Thymus (tissue), 14 donors: ENCODE measurements at places on chromosomes 5 and 9. TPM values are rescaled to one million over a fixed set of nuclear protein-coding genes. Genes with fewer than 3 reads are reported as not detected.

DNA sequence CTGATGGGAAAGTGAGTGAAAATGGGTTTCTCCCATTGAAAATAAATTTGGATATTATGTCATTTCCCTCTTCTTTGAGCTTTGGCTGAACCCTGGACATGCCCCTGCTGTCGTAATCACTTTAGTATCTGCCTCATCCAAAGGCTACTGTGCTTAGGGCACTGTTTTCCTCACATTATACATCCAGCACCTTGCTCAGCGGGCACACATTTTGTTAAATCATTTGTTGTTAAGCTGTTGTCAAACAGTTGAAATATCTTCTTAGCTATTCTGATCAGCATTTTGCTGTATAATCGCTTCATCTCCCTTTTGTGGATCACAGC lies 352.7 kb upstream of the CD180 start:
- DNase-seq, result no peak

DNA sequence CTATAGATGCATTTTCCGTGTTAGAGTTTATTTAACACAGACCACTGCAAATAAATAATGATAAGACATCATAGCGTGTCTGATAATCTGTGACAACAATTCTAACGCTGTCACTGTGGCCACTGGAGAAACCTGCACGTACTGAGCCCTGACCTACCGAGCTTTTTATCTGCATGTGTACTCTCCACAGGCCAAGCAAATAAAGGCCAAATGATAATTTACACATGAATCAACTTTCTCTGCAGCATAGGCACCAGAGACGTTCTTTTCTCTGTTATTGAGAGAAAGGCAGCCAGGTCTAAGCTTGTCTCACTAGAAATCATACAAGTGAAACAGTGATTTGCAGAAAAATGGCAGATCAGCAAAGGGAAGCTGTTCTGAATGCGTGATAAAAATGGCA lies 75.8 kb downstream of the POU5F2 start:
- DNase-seq, result no peak

- no peak for DNase-seq
These were observed 30.1 kb upstream of the LPAR1 start for GRCh38 chr9:111068383-111068730.

GRCh38 chr5:116563736-116564308 lies 10.8 kb downstream of the SEMA6A start:
- no peak for DNase-seq

DNA sequence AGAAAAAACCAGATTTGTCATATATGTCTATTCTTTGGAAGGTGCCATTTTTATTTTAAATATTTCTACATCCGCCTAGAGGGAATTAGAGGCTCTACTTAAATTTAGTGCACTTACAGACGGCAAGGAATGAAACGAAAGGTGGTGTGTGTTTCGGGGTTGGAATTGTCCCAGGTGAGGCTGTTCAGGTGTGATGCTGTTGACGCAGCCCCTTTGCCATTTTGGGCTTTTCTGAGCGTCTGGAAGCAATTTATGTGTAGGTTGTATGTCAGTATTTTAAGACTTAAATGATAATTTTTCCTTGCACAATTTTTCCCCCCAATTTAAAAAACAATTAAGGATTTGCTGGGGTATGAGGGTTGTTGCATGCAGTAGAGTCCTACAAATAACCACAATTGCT lies 2.0 kb downstream of the TENT4A start:
- DNase-seq, result no peak

GRCh38 chr5:145629047-145629446 lies 206.1 kb downstream of the PRELID2 start:
- DNase-seq, result no peak

DNA sequence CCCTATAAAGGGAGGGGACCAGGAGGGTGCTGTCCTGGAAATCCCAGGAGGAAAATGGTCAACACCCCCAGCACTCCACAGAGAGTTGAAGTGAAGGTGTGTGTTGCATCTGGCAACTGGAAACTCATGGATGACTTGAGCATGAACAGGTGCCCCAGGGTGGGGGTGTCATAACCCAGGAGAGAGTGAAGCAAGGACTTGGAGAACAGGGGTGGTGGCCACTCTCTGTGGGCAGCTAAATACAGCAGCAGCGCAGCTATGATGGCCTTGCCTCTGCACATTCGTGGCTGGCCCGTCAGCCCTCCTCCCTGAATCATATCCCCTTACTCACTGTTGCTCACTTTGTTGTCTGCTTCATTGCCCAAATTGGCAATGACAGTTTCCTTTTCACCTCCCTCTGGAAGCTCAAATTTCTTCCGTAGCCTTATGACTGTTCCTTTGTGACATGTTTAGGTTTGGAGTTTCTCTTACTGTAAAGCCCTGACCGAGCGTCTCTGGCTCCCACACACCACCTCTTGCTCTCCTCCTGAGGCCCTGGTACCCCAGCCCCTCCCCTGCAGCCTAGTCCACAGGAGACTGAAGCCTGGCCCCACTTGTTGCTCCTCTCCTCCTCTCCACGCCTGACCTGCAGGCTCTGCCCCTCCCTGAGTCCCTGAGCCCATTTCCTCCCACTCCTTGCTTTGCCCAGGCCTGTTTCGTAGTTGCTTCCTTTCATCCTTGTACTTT lies 185.8 kb downstream of the CD180 start:
- DNase-seq, result no peak

- no peak for DNase-seq
These were observed 23.4 kb downstream of the ARSB start for GRCh38 chr5:78961743-78962142.

DNA sequence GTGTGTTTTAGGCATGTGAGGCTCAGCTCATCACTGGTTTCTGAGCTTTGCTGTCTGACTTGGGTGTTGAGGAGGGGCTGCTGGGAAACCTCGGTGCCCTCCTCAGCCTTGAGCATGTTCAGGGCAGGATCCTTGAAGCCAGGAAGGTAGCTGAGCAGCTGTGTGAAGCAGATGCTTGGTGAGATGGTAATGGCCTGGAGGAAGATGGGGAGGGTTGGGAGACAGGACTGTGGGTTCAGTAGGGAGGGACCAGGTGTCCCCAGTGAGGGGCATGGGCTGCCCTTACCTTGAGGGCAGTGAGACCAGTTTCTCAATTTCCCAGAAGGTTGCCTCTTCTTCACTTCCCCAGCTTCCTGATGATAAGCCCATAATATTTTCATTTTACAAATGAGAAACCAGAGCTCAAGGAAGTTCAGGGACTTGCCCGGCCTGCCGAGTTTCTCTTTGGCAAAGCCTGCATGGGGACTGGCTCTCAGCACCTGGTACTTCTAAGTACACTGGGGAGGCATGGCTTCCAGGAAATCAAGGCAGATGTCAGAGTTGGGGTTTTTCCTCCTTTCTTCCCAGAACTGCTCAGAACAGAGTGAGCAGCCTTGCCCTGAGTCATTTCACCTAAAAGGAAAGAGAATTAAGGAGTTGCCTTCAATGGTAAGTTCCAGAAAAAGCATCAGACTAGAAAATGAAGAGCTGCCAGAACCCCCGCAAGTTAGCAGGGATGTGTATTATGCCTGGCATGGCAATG lies 225.7 kb downstream of the MAST4 start:
- no peak for DNase-seq

DNA sequence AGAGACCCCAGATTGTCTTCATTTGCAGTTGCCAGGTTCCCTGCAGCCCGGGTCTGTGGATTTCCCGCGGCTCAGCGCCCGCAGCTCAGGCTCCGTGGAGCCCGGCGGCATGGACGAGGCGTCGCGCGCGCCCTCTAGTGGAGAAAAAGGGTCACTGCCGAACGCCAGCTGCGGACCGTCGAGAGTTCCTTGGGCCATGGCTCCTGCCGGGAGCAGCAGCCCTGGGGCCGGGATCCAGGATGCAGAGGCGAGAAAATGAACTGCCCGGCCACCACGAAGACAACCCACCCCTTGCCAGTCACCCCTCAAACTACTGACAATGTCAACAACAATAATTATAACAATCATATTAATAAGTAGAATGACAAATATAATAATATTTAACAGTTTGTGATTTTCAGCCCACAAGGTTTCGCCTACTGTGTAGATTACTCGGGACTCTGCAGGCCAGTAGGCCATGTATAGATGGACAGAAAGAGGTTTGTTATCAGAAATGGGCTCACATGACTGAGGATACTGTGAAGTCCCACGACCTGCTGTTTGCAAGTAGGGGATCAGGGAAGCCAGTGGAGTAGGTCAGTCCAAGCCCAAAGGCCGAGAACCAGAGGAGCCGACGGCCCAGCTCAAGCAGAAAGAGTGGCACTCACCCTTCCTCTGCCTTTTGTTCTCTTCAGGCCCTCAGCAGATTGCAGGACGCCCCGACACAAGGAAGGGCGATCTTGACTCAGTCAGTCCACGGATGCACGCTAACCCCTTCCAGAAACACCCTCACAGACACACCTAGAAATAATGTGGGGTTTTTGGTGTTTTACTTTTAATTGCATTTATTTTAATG lies 43.1 kb downstream of the BOD1 start:
- no peak for DNase-seq

DNA sequence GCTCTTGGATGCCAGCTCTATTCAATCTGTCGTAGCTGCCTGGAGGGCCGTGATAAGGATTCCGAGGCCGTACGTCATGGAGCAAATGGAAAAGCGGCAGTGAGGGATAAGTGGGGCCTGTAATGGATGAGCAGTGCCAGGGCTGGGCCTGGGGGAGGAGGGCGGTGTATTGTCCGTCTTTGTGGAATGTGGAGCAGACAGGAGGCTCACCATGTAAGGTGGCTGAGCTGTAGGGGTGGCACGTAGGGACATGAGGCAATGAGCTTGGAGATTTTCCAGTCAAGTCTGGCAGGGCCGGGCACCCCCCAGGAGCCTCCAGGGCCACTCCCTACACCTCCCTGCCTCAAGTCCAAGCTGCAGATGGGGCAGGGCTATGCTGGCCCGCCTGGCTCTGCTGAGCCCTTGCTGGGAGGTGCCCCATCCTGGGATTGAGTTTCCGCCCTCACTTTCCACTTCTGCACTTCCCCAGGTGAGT lies 29.2 kb downstream of the NCS1 start:
- DNase-seq, result no peak

DNA sequence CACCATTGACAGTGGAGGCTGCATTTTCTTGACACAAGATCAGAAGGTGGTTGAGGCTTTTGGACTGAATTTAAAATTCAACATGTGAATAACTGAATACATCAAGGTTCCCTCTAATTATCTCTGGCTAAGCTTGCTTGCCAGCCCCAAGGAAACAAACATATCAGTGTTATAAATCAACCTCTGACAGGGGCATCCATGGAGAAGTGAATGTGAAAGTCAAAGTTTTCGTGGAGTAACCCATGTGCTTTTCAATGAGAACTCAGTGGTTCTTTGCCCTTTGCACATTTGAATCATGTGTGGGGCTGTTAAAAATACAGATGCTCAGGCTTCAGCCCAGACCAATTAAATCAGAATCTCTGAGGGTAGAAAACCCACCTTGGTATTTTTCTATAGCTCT lies 128.9 kb downstream of the LRRC70 start:
- no peak for DNase-seq

- no peak for DNase-seq
These were observed 96.9 kb downstream of the ATG10 start for GRCh38 chr5:82068723-82069122.

DNA sequence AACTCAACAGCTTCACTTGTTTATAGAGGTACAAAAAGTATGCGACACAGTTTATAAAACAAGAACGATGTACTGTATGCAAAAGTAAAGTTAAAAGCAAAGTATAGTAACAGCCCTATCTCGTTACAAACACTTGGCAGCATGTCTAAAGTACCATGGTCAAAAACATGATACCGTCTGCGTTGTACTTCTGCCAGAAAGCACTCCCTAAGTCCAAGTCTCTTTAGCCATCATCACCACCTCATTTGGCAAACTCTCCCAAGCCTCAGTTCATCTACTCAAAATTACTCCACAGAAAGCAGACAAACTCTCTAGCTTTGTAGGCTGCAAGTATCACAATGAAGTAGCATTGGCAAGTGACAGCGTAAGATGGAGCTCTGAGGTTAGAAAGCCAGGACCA lies 73.4 kb downstream of the NFIB start:
- DNase-seq, result no peak

DNA sequence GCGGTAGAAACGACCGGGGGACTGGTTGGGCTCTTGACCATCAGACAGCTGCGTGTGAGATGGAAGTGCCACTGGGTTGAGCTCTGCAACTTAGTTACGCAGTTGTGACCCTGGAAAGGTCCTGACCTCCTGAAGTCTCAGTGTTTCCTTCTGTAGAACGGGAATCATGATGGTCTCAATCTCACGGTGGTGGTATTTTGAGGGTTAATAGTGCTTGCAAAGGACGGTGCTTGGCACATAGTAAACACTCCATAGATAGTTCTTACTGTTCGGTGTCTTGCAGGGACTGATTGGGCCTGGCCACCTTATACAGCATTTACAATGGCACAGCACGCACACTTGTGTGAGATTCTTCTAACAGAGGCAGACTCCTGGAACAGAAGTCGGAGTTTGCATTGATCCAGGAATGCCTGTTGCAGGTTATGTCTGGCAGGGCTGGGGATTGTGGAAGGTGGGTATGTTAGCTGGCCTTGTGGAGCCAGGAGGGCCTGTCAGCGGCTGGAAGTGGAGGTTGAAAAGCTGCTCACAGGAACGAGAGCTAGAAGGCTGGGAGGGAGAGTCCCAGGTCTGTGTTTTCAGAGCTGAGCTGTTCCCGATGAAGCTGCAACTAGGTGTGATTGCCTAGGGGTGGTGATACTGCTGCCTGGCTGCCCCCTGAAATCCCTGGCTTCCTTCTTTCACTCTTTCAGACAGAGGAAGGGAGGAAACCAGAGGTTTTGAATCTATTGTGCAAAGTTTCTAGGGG lies 962 bp upstream of the TXN start:
- DNase-seq, result peak; percentile 9

DNA sequence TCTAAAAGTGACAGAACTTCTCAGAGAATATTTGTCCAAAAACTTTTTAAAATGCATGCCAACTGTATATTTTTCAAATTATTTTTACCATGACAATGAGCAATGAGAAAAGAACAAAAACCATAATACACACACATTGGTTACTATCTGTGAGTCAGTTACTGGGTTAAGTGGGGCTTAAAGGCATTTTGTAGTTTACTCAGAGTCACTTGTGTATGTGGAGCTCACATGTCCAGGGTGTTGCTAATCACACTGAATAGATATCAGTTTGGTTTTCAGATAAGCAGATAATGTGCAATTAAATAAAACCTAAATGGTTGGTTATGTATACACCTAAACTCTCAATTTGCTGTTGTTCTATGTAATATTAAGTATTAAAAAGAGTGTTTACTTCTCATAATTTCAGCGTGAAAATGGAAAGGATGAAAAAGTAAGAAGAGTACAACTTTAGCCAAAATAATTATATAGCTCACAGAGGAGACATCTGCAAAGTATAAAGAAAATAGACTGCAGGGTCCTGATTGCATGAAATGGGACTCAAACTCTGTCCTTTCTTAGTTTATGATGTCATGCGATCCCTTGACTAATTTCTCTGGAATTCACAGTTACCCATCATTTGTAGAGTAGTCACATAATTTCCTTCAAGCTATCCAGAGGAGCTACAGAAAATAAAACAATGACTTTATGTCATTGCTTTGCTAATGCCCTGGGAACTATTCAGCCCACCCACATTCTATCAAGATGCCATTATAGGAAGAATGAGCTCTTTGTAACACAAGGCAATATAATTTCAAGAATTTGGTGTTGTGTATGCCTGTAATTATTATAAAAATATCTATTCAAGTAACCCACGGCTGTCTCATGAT lies 388.0 kb upstream of the ZNF608 start:
- DNase-seq, result no peak

GRCh38 chr9:130204341-130204740 lies 32.1 kb downstream of the NCS1 start:
- DNase-seq, result no peak

BARHL1 gene
- total RNA-seq, result not detected

SLC6A7 gene
- under 0.01 TPM for total RNA-seq

ROR2 gene
- total RNA-seq, result 4.5 TPM

SV2C gene
- 0.05 TPM for total RNA-seq

CNTRL gene
- total RNA-seq, result 39.4 TPM

OR13J1 gene
- not detected for total RNA-seq

ATP10B gene
- 10.1 TPM for total RNA-seq
